ENCODE measurements at places on chromosomes 12 and 14.

GRCh38 chr12:69068448-69068847 lies 135.5 kb upstream of the CPM start:
- DNase-seq: peak; percentile 4

DNA sequence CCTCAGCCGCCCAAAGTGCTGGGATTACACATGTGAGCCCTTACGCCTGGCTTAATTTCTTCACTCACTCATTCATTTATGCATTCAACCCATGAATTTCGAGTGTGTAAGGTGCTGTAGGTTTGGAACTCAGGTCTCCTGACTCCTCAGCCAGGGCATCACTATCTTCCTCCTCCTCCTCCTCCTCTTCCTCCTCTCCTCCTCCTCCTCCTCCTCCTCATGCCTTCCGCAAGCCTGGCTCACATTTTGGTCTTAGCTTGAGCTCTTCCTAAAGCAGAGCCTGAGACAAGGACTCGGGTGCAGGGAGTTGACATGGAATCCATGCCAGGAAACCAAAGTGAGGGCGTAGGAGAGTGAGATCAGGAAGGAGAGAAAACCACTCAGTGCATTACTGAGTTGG lies 20.8 kb upstream of the CHGA start:
- DNase-seq: no peak

DNA sequence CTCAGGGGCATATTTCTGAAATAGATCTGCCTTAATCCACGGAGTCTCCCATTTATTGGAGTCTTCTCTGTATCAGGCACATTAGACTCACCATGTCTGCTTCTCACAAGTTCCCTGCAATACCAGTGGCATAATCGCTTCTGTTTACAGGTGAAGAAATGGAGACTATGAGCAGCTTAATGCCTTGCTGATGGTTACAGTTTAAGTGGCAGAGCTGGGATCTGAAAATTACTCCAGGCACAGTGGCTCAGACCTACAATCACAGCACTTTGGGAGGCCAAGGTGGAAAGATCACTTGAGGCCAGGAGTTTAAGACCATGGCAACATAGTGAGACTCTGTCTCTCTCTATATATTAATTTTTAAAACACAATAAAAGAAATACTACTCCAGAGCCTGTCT lies 7.3 kb upstream of the RIC8B start:
- no peak for DNase-seq

- DNase-seq: no peak
Measured at GRCh38 chr14:23933108-23933741, 20.3 kb upstream of the DHRS4 start.

- DNase-seq: no peak
Measured at GRCh38 chr12:11630046-11630706, 19.3 kb upstream of the ETV6 start.

- DNase-seq: no peak
Measured at GRCh38 chr12:27622436-27623195, 73.6 kb upstream of the REP15 start.
